ENCODE measurements at places on chromosomes 4 and X.

- DNase-seq: no peak
These were observed 127.4 kb downstream of the ZNF330 start for GRCh38 chr4:141348125-141348524.

DNA sequence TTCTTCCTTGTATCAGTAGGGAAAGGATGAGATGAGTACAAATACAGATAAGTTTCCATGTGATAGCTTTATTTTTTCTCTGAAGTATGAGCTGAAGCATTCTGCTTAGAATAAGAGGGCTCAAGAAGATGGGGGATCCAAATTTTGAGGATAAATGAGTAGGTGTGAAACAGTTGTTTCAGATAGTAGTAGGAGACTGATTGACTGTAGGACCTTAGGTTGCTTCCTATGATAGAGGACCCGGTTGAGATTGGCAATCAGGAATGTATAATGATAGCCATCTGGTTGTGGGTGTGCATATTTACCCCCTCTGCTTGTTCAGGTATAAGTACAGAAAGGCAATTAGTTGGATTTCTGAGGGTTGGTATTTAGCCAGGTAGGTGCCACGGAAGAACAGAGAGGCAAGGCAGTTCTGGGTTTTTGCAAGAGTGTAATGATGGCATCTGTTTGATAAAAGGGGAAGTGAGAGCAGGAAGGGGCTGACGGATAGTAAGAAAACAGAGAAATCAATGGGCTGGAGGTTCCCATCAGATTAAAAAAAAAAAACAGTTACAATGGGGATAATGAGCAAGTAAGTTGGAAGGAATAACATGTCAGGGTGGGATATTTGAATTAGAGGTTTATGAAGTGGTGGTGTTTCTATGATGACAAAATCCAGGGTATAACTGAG, 13.7 kb downstream of the OCRL start:
- DNase-seq: no peak

- no peak for DNase-seq
These were observed 18.5 kb downstream of the TMEM187 start for GRCh38 chrX:153991013-153991580.

GRCh38 chrX:103002576-103002975, 61.4 kb downstream of the BEX1 start:
- no peak for DNase-seq

GRCh38 chrX:141314441-141314840, 72.1 kb upstream of the SPANXC start:
- no peak for DNase-seq

DNA sequence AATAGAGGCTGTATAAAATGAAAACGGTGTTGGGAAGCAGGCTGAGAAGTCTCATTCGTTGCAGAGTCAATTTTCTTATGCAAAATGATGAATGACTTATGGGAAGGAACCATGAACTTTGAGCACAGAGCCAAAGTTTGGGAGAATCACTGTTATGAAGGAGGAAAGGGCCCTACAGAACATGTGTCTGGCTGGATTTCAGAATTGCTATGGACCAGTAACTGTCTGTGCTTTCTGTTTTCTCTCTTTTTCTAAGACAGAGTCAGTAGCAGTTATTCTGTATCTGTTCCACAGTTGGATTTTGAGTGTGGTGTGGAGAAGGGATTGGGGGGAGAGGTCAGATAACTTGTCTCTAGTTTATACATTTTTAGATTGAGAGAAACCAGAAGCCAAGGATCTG, 265.0 kb upstream of the HS3ST1 start:
- DNase-seq: no peak

GRCh38 chrX:131571348-131571747, 27.5 kb downstream of the OR13H1 start:
- DNase-seq: no peak

GRCh38 chr4:120445186-120445585, 378.5 kb upstream of the MAD2L1 start:
- no peak for DNase-seq

DNA sequence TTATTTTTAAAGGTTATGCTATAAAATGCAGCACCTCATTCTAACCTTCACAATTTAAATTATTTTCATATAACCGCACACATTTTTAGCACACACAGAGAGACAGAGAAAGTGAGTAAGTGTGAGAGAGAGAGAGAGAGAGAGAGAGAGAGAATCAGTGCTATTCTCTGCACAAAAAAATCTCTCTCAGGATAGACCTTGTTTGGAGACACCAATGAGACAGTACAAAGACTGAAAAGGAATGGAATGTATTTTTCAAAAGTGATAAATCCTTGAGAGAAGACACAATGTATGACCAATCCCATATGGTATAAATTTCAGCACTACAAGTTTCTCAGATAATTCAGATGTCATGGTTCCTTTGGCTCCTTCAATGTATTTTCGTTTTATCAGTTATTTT, 132.1 kb upstream of the PCDH18 start:
- DNase-seq: no peak

DNA sequence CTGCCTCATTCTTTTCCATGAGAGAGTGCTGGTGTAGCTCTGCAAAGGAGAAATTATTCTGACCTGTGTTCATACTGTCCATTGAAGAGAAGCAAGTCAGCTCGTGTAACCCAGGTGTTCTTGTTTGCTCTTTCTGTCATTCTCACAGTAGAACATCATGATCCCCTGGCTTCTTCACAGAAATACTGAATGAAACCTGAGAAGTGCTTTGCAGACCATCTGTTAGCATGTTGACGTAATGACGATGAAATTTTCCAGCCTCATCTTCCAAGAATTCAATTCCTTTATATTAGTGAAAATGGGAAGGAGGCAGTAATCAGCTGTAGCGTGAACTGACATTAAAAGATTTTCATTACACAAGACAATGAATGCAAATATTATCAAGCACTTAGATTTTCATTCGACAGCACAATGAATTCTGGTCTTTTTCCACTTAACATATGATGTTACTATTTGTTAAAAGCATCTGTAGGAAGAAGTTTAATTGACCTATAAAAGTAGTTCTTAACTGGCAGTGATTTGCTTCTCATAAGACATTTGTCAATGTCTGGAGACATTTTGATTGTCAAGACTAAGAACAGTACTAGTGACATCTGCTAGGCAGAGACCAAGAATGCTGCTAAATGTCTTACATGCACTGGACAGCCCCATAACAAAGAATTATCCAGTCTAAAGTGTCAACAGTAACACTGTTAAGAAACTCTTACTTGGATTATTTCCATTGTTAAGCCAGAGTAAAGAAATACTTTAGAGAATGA, 246.3 kb downstream of the BANK1 start:
- DNase-seq: no peak

GRCh38 chr4:100287534-100287933, 97.3 kb upstream of the DDIT4L start:
- no peak for DNase-seq

DNA sequence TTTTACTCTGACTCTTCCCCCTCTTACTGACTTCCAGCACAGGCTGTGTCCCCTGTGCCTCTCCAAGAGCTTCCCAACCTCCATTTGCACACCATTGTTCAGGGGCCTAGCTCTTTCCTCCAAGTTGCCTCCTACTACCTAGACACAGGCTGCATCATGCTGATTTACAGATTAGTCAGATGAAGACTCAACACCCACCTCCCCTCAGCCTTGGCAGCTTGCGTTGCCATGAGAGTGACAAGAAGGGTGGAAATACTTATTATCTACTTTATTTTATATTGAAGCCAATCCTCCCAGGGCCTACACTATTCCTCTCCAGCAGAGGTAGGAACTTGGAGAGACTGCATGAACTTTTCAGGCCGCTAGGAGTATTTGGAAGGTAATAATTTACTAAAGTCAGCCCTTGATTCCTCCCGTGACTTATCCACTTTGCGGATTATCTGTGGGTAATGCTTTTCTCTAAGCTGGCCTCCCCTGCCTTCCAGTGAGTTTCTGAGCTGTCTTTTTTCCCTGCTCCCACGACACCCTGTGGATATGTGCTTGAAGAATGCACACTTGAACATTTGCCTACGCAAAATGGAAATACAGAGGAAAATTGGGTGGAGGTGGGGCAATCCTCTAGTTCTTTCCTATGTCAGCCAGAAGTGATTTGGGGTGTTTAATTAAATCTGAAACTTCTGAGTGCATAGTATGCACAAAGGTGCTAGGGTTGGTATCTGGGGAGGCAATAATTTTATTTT, 74.1 kb upstream of the TMEM164 start:
- no peak for DNase-seq

- no peak for DNase-seq
These were observed 300.6 kb upstream of the SPANXN1 start for GRCh38 chrX:144946666-144947065.

DNA sequence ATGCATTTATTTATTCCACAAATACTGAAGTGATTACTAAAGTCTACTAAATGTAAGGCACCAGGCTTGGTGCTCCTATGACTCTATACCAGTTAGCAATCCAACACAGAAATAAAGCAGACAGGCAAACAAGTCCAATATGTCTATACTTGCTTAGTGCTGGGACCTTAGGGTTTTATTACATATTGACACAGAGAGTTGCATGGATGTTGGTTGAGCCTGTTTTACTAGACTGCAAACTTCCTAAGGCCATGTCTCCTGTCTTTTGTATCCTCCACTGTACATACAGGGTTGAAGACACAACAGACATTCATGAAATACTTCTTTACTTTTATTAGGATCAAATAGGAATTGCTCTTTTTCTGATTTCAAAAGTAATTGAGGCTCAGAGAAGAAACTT, 69.0 kb downstream of the LNX1 start:
- DNase-seq: no peak

DNA sequence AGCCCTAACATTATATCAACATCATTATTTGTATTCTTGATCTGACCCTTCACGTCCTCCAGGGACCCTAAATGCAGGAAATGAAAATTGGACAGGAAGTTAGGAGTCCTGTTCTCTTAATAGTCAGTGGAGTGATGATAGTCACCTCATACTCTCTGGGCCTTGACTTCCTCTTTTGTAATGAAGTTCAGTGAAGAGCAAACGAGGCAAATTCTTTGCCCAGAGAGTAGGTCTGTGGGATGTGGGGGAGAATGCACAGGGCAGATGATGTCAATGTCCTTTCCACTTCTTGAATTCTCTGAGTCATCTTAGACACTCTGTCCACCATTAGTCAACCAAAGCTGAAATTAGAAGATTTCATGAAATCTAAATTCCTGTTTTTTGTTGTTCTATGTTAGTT, 17.1 kb upstream of the GPRIN3 start:
- DNase-seq: no peak

DNA sequence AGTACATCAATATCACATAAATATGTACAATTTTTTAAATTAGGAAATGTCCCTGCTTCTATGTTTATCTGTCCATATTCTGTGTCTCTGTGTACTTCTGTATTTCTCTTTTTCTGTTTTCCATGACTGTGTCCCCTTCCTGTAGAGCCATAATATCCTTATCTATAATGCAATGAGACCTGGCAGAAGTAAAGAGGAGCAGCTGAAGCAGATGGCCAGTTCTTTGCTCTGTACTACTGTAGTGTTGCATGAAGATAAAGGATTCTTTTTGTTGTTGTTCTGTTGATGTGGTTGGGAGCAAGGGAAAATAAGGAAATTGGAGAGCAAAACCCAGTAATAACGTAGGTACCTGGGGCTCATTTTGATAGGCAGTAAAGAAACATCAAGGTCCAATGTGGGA, 301.7 kb downstream of the ADGRL3 start:
- no peak for DNase-seq

DNA sequence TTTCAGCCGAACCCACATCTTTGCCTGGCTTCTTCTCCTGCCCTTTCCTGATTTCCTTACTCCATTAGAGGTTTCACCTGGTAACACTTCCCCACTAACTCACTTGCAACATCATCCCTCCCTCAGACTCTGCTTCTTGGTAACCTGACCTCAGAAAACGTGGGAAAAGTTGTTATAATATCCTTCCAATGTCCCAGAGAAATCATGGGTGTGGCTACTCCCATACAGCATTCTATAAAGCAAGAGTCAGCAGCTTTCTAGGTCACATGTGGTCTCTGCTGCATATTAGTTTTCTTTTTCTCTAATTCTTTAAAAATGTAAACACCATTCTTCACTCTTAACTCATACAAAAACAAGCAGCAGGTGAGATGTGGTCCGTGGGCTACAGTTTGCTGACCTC, 283.1 kb upstream of the MAOA start:
- DNase-seq: no peak

DNA sequence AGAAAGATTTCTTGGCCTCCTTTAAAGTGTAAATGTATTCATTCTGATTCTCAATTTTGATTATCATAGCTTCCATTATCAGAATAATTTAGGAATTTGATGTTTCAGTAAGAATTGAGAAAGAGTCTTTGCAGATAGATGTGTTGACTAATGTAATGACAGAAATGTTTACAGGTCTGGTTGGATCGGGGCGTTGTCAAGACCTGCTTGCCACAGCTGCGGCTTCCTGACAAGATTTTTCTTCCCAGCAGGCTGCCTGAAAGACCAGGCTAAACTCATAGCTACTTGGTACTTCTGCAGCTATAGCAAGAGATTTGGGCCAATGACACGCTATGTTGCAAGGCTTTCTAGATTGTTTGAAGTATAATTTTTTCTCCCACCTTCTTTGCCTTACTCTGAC, 91.5 kb upstream of the ANKRD50 start:
- DNase-seq: no peak

DNA sequence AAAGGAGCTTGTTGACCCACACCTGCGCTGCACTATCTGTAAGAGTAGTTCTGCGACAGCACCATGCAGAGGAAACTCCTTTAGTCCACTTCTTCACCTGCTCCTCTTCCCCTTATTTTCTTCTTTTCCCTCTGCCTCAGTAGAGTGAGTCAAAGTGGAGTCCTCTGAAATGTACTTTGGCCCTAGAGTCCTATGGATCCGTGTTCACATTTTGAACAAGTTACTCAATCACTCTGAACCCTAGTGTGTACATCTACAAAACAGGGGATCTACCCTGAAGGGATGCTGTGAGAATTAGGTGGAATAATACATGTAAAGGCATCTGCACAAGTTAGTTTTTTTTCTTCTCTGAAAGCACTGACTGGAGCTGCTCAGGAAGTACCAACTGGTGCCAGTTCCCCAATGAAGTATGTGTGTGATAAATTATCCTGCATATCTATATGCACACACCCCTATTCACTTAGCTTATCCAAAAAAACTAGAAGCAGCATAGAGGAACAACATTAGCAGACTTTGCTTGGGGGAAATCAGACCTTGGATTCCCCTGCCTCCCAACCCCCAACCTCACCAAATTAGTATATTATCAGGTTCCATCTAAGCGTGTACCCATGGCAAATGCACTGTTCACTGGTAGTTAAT, 118.5 kb upstream of the FAM9C start:
- DNase-seq: no peak

- DNase-seq: no peak
These were observed 134.3 kb upstream of the RPS6KA6 start for GRCh38 chrX:84322083-84322827.

GRCh38 chr4:81482326-81482725, 10.6 kb upstream of the RASGEF1B start:
- no peak for DNase-seq

DNA sequence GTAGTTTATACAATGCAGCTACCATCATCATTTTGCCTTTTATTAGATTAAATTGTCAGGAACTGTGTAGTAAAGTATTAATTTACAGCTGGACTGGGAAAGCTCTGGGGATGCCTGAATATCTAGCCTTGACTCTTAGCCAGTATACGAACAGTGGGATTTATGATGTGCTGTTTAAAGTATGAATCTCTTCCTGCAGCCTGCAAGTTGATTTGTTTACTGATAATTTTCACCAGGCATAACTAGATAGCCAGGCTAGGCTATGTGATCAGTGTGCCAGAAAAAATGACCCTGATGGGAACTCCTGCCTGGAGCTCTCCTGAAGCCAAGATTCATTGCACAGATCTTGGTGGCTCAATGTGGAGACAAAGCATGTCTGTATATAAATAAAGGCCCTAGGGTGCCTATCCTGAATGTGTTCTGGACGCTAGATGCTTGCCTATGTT, 119.2 kb downstream of the SCLT1 start:
- no peak for DNase-seq
